ENCODE measurements at places on chromosomes 7 and 10.

DNA sequence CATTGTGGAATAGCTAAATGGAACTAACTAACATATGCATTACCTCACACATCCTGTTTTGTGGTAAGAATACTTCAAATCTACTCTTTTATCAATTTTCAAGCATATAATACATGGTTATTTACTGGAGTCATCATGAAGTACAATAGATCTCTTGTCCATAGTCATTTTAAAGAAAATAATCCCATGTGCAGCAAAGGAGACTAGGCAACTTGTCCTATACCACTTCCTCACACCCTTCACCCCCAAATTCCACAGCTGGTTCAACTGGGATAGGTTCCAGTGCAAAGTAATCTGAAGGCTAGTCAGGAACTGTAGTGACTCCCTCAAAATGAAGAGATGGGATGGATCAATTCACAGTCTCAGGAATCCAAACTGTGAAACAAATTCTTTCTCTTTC is 176.1 kb downstream of the SGMS1 start:
- DNase-seq, result no peak

- no peak for DNase-seq
Observed at GRCh38 chr7:39703144-39703543, 79.8 kb downstream of the RALA start.

GRCh38 chr7:36633377-36633776 is 90.9 kb downstream of the AOAH start:
- DNase-seq, result no peak

GRCh38 chr10:124227988-124228387 is 134.6 kb upstream of the CHST15 start:
- no peak for DNase-seq

GRCh38 chr10:97057491-97058235 is 128.1 kb downstream of the SLIT1 start:
- DNase-seq, result no peak

GRCh38 chr10:86536294-86536861 is 14.8 kb upstream of the WAPL start:
- no peak for DNase-seq
